ENCODE measurements at places on chromosomes 6 and 20.

GRCh38 chr6:8881663-8882062, 446.3 kb upstream of the SLC35B3 start:
- DNase-seq, result no peak

GRCh38 chr6:34273242-34273805, 24.5 kb upstream of the SMIM29 start:
- peak; percentile 73 for DNase-seq

DNA sequence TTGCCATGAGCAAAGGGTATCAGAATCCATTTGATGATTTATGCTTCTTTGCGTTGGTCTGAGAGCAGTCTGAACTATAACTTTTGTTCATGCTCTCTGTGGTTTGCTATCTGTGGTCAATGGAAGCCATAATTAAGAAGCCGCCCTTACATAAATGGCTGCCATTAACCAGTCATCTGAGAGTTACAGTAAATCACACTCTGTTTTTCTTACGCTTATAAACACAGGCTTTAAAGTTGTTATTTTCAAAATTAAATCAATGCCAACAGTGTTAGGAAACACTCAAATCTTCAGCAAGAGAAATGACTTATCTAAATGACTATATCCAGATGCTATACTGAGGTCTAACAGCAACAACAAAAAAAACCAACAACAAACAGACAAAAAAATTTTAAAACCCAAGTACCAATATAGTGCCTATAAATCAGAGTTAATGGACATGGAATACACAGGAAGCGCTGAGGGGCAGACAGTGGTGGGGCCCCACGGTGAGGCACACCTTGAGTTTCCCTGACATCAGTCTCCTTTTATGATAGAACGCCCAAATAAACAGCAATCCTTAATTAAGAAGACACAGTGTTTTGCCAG, 108.0 kb upstream of the C6orf118 start:
- DNase-seq, result no peak

DNA sequence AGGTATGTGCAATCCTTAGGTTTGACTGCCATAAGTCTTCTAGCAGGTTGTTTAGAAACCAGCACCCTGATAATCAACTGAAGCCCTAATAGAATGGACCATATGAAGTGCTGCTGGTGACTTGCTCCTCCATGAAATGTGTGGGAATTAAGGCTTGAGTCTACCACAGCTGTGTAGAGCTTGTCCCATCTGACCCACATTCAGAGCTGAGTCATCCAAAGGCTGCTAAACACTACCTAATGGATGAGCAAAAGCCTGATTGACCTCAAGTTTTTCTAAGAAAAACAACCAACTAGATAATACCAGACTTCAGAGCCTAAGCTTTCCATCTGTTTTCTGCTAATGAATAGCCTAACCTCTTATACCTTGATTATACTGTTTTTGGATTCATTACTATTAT, 120.3 kb upstream of the MOCS1 start:
- DNase-seq, result no peak

DNA sequence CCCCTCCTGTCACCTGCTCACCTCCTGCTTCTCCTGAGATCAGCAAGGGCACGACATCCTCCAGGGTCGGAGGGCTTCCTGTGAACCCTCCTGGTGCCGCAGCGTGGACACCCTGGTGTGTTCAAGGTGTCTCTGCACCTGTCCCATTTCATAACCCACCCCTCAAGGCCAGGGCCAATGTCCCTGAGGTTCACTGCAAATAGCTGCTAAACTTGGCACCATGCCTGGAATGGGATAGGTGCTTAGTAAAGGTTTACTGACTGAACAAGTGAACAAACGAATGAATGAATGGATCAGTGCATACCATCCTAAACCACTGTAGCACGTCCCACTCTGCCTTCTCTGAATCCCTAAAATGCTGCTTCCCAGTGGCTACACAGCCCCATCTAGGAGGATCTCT, 35.0 kb downstream of the SIRPA start:
- DNase-seq, result no peak

- DNase-seq, result no peak
Measured at GRCh38 chr6:77740380-77740779, 87.5 kb downstream of the MEI4 start.

DNA sequence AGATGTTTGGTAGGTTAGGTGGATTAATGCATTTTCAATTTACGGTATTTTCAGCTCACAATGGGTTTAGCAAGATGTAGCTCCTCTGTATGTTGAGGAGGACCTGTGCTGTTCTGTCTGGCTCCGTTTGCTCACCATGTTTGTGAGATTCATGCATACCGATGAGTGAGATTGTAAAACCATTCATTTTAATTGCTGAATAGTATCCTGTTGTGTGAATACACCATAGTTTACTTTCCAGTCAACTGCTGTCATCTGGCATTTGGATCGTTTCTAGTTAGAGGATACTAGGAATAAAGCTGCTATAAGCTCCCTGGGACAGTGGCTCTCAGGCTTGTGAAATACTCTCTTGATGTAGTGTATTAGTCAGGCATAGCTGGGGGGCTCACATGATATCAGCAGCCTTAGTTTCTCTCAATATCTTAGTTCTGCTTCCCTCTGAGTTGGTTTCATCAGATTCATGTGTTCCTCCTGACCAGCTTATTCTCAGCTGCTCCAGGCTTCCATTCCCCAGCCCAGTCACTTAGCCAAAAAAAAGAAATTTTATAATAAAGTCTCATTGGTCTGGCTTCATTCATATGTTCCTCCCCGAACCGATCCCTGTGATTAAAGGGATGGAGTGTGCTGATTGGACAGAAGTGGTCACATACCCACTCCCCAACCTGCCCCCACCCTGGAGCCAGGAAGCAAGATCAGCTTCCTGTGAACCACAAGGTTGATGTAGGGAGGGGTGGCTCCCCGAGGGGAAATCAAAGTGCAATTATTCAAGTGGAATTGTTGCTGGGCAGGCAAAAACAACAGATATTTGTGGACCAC, 10.9 kb upstream of the B4GALT5 start:
- peak; percentile 58 for DNase-seq

DNA sequence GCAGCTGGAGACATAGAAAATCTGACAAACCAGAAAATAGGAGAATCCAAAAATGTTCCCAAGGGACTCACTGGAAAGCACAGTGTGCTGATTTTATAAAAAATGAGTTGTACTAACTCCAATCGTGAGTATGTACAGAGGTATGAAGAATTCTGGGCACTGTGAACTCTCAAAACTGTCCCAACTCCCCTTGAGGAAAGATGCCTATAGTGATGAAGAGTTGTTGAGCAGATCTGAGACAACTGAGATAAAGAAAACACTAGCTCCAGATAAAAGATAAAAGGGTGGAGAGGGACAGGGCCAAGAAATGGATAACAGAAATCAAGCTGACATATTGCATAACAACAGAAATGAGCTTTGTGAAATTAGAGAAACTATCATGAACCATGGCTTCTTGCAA, 481.4 kb downstream of the MAFB start:
- DNase-seq, result no peak

DNA sequence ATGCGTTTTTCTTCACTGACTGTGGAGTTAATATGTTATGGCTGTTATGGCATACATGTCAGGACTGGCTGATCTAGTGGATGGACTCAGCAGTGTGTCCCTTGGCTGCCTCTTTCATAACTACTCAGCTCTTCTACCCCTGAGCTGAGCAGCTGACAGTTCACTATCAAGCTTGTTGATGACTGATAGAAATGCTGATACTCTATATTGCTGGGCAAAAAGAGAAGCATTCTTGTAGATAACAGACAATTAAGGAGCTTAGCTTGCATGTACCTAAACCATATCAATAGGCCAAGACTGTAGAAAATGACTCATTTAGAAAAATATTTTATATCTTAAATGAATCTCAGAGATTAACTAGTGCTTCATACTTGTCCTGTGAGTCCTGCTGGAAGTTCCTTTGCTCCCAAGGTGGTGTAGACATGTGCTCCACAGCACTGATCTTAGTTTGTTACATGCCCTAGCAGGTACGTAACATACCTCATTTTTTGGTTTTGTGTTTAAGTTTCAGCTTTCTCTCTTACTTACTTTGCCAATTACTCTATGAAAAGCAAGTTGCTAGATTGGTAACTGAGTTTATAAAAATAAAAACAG, 236.9 kb downstream of the GMDS start:
- DNase-seq, result no peak

DNA sequence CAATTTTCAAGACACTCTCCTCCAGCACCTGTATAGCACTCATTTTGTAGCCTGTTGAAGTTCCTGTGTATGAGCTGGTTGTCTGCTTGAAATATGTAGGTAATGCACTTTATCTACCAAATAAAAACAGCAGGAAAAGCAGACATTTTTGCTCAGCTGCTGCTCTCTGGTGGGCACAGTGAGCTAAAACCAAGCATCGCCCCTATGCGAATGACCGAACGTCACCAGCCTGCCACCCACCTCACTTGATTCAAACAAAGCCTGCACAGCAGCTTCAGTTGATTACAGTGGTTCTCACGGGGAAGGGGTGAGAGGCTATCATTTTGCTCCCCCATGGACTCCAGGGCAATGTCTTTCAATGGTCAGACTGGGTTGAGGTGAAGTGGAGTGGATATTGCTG, 185.7 kb downstream of the SASH1 start:
- no peak for DNase-seq

DNA sequence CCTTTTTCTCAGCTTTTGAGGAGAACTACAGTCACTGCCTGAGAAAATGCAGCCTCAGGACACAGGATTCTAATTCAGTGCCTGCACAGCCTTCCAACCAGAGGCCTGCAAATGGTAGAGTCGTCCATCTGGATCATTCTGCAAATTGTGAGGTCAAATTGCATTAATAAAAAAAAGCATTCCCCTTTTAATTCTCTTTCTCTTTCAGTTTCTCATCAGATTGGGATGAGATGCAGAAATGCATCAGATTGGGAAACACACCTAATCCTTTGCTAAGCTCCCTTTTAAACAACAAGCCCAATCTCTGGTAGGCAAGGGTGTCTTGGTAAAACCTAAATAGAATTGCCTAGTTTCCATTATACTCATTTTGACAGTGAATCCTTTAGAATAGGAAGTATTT, 838.8 kb downstream of the MAFB start:
- no peak for DNase-seq

GRCh38 chr6:31585491-31585890, 586 bp upstream of the LST1 start:
- DNase-seq, result no peak

DNA sequence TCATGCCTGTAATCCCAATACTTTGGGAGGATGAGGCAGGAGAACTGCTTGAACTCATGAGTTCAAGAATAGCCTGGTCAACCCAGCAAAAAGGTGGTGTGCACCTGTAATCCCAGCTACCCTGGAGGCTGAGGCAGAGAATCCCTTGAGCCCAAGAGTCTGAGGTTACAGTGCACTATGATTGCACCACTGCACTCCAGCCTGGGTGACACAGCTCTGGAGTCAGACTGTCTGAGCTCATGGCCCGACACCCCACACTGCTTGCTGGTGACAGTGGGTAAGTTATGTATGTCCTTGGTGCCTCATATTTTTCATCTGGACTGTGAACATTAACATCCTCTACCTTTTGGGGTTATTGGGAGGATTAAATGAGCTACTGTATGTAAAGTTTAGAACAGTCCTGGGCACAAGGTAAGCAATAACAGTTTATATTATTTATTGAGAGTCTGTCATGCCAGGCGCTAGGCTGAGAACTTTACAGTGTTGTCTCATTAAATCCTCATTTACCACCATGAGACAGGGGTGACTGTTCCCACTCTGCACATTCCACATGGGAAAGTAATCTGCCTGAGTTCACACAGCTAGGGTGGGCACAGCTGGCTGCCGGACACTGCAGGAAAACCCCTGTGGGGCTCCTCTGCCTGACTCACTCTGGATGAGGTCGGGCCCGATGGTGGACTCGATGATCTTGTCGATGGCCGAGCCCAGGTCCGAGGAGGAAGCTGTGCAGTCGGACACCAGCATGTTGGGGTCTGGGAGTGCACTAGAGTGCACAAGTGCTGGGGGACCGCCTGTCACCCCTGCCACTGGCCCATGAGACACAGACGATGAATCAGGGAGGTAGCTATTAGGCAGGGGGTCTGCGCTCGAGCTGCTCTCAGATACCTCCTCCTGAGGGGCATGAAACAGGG, 2.9 kb downstream of the ZNF335 start:
- peak; percentile 38 for DNase-seq

DNA sequence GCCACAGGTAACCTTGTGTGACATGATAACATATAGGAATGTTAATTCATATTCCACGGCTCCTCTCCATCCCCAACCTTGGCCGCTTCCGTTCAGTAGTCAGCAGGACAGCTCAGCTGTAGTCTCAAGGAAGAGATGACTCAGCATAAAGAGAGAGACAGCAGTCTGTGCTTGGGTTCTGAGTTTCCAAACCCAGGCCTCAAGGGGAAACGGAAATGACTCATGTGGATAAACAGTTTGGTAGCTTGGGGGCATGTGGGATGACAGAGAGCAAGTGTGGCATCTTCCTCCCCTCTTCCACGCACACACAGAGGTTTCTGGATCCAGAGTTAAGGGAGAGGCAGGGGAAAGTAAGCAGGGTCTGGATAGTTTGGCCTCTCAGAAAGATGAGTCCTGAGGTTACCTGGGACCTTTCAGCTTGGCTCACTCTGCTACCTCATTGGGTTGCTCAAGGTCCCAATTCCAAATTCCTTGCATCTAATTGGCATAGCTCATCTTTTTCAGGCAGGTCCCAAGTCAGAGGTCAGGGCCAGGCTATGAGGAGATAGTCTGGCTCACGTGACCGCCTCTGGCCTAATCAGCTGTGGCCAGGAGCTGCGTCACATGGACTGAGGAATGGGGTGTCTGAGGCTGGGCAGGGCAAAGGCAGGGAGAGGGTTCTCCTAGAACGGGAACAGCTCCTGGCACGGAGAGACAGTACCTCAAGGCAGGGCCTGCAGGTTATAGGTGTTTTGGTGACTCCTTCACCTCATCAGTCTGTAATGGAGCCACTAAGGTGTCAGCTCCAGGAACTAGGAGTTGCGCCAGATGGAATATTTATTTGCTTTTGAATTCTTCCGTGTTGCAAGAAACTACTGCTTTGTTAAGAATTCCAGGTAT, 36.5 kb upstream of the MLN start:
- no peak for DNase-seq

Data from Right ventricle myocardium superior (tissue), 1 donor.